ENCODE measurements at places on chromosomes 3 and 15. TPM values are rescaled to one million over a fixed set of nuclear protein-coding genes. Genes with fewer than 3 reads are reported as not detected.
A peak's percentile ranks its signal among the peaks of the same experiment; 100 is the strongest.

- no peak for ATAC-seq
These were observed 65.1 kb downstream of the PRICKLE2 start for GRCh38 chr3:64160000-64160695.

DNA sequence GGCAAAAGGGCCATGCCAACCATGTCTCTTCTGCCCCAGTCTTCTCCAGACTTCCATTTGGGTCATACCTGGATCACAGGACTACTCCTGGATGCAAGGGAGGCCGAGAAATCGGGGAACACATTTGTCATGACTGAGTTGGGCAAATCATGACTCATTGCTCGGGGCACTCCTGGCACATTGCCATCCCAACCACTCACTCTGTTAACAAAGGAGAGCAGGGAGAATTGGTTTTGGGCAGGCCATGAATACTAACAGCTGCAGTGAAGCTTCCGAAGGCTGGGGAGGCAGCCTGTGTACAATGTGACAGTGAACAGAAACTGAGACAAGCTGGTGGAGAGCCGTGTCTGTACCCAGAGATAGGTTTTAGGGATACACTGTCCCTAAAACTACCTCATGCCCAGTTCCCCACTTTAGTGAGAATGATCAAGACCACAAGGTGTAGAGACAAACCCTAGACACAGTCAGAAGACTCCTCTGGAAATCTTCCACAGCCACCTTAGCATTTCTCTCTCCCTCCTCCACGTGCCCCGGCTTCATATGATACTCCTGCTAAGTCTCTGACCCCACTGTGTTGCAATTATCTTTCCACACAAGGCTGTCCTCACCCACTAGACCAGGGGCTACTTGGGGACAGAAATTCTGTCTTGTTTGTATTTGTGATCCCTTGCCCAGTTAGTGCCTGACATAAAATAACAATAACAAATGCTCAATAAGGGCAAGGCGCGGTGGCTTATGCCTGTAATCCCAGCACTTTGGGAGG, 10.5 kb upstream of the BUB1B start:
- peak; percentile 63 for ATAC-seq

DNA sequence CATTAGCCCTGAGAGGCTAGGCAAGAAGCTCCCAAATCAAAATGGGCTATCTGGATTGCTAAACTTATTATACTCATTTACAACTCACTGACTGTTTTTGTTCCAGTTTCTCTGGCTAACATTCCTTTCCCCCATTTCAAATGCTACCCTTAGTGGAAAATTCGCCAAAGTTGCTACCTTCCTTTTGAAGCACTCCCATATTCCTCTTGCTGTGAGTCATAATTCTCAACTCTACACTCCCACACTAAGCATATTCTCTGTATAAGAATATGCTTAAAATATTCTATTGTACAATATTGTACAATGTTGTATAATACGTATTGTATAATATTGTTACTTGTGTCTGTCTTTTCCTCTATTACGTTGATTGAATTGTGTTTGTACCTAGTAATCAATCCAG, 398.6 kb downstream of the PYDC2 start:
- ATAC-seq = no peak

GRCh38 chr3:24120434-24120833, 175.3 kb downstream of the NR1D2 start:
- ATAC-seq = no peak

- ATAC-seq = no peak
These were observed 3.4 kb downstream of the SELENOK start for GRCh38 chr3:53888232-53888631.

DNA sequence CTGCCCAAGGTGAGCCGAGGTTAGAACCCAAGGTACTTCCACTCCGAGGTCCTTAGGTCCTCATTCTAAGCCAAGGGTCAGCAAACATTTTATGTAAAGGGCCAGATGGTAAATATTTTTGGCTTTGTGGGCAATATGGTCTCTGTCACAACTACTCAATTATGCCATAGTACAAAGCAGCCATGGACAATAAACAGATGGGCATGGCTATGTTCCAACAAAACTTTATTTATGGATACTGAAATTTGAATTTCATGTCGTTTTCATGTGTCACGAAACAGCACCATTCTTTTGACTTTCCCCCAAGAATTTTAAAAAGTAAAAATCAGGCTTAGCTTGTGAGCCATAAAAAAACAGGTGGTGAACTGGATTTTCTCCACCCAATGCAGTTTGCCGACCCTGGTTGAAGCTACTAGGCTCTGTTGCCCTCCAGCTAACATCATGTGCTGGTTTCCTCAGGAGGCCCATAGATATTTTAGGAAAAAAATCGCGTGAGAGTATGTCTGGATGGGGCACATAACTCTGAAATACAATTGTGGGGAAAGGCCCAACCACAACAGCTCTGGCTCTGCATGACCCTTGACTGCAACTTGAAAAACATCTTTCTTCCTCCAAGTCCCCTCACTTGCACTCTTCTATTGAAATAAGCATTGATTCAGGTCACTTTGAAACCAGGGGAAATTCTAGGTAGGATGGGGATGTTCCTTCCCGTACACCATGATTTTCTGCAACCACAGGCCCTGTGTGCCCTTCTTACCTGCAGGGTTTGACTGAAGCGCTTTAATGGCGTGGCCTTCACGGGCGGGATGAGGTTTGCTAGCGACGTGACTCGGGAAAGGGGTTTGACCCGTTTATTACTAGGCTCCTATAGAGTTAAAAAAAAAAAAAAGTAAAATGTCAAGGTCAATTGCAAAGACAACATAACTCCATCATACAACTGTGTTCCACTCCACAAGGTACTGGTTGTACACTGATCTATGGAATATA, 28.5 kb downstream of the ARHGEF3 start:
- no peak for ATAC-seq

- no peak for ATAC-seq
These were observed 232.7 kb downstream of the IGSF11 start for GRCh38 chr3:118801899-118802298.

DNA sequence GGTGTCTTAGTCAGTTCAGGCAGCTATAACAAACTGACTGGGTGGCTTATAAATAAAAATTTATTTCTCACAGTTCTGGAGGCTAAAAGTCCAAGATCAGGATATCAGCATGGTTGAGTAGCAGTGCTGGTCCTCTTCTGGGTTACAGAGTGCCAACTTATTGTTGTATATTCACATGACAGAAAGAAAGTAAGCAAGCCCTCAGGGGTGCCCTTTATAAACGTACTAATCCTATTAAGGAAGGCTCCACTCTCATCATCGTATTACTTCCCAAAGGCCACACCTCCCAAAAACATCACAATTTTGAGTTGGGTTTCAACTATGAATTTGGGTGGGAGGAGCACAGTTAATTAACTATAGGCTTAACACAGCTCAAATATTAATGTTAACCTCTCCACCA, 653.0 kb downstream of the DIPK2A start:
- ATAC-seq = no peak

GRCh38 chr3:85255949-85256348, 297.2 kb downstream of the CADM2 start:
- ATAC-seq = no peak

- ATAC-seq = no peak
These were observed 211.1 kb upstream of the STT3B start for GRCh38 chr3:31321620-31322019.

DNA sequence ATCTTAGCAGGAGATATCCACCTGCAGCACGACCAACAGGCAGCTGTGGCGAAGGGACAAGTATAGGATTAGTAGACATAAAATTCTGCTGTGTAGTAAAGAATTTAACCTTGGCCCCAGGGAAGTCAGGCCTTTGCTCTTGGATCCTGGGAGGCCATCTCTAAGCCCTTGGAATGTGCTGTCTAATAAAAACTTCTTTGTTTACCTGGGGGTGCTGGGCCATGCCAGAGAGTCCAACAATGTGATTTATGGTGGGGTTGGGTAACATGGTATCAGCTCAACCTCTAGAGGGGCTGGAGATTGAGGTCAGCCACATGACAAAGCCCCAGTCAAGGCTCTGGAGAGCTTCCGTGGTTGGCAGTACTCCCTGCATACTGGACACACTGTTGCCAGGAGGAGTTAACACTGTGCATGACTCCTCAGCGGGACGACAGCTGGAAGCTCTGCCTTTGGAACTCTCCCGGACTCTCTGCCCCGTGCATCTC, 52.4 kb downstream of the HEG1 start:
- ATAC-seq = peak; percentile 24

GRCh38 chr3:71728632-71729342, 3.6 kb upstream of the EIF4E3 start:
- no peak for ATAC-seq

DNA sequence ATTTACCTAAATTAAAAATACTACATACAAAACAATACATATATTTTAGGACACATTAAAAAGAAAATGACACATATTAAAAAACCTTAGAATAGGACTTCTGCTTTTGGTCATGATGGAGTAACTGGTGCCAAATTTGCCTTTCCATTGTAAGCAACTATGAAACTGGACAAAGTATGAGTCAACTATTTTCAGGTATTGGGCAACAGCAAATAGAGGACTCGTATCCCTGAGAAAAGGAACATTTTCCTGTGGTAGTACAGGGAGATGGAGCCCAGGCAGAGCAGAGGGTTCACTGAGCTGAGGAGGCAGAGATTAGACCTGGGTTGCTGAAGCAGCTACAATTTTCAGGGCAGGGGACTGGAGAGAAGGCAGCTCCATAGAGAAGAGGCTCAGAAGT, 14.7 kb downstream of the CCR1 start:
- ATAC-seq = no peak

- no peak for ATAC-seq
These were observed 10.1 kb upstream of the CHCHD6 start for GRCh38 chr3:126693921-126694320.

- peak; percentile 69 for ATAC-seq
These were observed 45.1 kb downstream of the TNIK start for GRCh38 chr3:171415070-171415469.

Gene ADPRH
- 2.1 TPM for total RNA-seq

Gene ZWILCH
- total RNA-seq = 8.9 TPM

Gene ALAS1
- total RNA-seq = 45.2 TPM

Gene PRSS50
- total RNA-seq = not detected

Gene COX5A
- total RNA-seq = 229 TPM

Gene EPHB1
- total RNA-seq = 0.40 TPM

Gene CHRD
- 0.84 TPM for total RNA-seq

Gene CYP1A1
- not detected for total RNA-seq

Gene VEPH1
- 0.40 TPM for total RNA-seq

Gene SEMA5B
- not detected for total RNA-seq

Measured in esophagus mucosa (tissue), 1 donor.